ENCODE measurements at places on chromosomes 6 and 20.
A peak's percentile ranks its signal among the peaks of the same experiment; 100 is the strongest.

- DNase-seq = peak; percentile 31
Measured at GRCh38 chr6:25410102-25410501, 130.9 kb downstream of the CARMIL1 start.

GRCh38 chr20:57476084-57476526 lies 48.8 kb downstream of the CTCFL start:
- no peak for DNase-seq

- no peak for DNase-seq
Measured at GRCh38 chr20:62066339-62066982, 780 bp upstream of the TAF4 start.

DNA sequence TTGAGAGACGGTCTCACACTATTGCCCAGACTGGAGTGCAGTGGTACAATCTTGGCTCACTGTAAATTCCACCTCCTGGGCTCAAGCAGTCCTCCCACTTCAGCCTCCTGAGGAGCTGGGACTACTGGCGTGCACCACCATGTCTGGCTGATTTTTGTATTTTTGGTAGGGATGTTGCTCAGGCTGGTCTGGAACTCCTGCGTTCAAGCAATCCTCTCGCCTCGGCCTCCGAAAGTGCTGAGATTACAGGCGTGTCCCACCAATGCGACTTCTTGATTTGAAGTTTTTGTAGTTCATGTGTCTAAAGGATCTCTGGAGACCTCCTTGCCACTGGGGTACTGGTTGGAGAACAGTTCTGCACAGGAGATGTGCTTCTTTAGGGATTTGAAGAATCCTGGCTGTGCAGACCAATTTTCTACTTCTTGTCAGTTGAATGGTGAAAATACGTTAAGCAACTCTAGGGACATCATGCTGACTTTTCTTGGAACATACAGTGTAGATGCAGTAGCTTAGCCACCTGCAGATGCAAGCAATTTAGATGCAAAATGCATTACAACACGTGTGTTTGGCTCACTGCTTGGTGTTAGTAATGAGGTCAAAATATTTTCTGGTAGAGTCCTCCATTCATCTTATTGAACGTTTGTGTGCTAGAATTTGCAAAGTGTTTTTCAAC lies 28.2 kb downstream of the SYTL3 start:
- no peak for DNase-seq

- DNase-seq = no peak
Measured at GRCh38 chr6:39801456-39802251, 9.5 kb downstream of the DAAM2 start.

GRCh38 chr6:75234126-75234865 lies 9.3 kb downstream of the COX7A2 start:
- DNase-seq = no peak

DNA sequence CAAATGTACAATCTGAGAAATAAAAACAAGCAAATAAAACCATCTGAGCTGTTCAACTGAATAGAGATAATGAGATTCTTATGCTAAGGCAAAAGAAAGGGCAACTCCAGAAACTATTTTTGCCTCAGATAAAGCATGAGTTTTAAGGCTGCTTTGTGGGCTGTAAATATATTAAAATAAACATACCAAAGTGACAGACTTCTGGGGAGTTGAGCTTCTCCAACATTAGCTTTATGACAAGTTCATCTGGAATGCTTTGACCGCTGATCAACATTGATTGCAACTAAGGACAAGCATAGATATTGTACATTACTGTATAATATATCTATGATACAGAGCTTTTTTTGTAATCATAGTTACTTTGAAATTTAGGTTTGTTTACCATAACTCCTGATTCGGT lies 19.3 kb downstream of the AK9 start:
- no peak for DNase-seq

DNA sequence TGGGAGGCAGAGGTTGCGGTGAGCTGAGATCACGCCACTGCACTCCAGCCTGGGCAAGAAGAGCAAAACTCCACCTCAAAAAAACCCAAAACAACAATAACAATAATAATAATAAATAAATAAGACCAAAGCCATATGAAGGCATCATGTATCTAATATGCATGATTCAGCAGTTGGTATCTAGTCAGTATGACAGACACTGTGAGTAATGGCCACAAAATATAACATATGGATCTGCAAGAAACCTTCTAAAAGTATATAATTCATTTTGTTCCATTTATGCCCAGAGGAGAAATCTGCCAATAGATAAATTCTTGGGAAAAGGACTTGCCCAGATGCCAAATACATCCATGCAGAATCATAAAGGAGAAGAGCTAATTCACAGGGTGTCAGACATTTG lies 252.3 kb downstream of the BTBD9 start:
- no peak for DNase-seq

- no peak for DNase-seq
Measured at GRCh38 chr20:57682184-57683101, 27.4 kb downstream of the PMEPA1 start.

GRCh38 chr6:80235647-80236046 lies 129.2 kb downstream of the BCKDHB start:
- DNase-seq = no peak

DNA sequence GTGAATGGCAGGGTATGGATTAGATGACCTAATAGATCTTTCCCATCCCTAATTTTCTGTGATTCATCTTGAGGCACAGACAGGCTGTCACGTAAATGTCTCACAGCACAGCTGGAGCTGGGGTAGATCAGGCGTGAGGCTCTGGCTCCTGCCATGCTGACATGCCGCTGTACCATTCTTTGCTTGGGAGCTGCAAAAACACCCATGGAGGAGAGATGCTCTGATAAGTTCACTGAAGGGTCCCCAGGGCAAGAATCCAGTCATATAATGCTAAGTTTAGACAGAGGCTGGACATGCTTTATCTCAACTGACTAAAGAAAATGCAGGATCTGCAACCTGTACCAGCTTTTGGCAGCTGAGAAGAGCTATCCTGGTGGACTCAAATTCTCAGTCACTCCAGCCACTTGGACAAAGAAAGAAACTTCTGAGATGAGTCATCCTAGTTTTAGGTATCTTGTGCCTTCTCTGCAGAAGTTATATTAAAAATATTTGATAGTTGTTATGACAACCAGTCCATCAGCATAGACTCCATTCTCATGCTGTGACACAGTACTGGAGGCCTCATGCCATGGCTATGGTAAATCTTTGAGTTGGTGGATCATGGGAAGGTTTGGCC lies 185.1 kb upstream of the RAB32 start:
- DNase-seq = no peak

DNA sequence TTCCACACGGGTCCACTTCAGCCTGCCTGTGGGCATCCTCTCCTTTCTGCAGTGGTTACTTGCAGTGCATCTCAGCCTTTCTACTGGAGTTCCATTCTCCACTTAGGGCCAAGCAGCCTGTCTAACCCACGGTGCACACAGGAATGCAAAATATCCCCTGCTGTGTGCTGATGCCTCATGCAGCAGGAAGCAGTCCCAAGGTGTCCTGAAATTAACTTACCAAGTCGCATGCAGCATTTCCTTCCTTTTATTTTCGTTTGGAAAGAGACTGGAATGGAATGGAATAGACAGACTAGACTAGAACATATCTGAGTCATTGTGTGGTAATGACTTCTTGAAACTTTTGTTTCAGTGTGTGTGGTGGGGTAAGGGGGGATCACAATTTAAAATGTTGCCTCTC lies 25.9 kb upstream of the FOXQ1 start:
- no peak for DNase-seq

DNA sequence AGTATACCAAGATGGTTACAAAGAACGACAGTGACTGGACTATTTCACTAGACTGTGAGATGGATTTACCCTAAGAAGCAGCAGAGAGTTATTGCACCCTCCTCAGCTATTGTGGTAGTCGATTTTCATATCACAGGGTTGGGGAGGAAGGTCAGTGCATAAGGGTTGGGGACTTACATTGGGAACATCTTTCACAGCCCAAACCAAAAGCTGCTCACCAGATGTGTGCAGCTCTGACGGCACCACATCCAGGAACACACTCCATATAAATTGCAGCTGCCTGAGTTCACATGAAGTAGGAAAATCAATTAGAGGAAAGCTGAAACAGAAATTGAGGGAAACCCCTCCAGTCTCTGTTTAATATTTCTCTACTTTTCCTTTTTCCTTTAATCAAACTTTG lies 470.5 kb upstream of the NRSN1 start:
- DNase-seq = no peak

- DNase-seq = no peak
Measured at GRCh38 chr20:16063881-16064280, 509.4 kb downstream of the KIF16B start.

DNA sequence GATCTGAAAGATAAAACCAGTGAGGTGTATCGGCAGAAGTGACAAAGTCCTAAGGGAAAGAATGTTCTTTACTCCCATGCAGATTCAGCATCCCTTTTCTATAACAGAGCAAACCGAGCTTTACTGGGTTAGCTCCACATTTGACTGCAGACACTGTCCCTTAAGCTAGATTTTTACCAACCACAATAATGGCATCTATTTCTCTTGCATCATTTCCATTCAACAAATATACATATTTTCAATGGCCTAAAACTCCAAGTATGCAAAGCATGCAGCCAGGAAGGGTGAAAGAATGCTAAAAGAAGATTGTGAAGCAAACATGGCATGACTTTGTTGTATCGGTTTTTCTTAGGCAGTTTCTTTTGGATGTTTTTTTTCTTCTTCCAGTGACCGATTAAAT lies 255.4 kb downstream of the OGFRL1 start:
- no peak for DNase-seq

- DNase-seq = peak; percentile 53
Measured at GRCh38 chr20:50580016-50580747, 70.0 kb downstream of the PTPN1 start.

DNA sequence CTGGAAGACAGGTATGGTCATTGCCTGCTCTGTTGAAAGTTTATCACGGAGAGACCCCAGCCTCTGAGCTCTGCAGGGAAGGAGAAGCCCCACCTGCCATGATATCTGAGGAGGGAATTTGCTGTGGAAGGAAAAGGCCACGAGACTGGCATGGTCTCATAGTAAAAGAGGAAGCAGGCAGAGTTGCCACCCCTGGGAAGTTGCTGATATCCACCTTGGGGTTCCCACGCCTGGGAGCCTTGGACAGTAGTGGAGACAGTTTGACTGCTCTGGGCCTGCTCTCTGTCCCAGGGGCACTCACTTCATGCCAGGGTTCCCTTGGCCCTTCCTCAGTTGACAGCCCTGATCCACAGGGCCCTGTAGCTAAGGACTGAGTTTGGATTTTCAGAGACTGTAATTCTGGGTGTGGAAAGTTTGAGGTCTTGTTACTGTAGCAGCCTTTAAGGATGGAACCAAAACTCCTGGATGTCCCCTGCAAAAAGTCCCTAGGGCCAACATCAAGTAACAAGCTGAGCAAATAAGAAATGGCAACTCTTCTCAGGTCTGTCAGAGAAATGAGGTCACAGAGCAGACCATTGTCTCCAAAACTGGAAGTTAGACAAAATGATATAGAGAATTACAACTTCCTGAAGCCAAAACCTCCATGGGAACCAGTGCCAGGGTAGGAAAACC lies 6.9 kb upstream of the SIRPB1 start:
- no peak for DNase-seq

DNA sequence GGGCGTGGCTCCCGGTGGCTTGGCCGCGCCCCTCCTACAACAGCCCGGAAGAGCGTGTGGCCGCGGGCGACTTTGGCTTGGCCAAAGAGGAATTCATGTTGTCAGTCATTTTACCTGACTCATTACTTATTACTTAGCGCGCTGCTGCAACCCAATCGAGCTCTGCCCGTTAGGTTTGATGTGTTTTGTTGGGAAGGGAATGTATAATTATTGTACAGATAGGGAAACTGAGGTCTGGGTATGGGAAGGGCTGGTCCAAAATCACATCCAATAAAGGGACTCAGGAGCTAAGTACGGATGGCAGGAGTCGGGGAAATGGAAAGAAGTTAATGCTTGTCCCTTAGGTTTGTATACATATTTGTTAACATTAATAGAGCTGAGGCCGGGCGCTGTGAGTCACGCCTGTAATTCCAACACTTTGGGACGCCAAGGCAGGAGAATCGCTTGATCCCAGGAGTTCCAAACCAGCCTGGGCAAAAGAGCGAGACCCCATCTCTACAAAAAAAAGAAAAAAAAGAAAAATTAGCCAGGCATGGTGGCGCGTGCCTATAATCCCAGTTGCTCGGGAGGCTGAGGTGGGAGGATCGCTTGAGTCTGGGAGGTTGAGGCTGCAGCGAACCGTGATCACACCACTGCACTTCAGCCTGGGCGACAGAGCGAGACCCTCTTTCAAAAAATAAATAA lies 639 bp upstream of the ZNF335 start:
- no peak for DNase-seq

- no peak for DNase-seq
Measured at GRCh38 chr6:38975621-38976049, 72.9 kb upstream of the GLP1R start.

DNA sequence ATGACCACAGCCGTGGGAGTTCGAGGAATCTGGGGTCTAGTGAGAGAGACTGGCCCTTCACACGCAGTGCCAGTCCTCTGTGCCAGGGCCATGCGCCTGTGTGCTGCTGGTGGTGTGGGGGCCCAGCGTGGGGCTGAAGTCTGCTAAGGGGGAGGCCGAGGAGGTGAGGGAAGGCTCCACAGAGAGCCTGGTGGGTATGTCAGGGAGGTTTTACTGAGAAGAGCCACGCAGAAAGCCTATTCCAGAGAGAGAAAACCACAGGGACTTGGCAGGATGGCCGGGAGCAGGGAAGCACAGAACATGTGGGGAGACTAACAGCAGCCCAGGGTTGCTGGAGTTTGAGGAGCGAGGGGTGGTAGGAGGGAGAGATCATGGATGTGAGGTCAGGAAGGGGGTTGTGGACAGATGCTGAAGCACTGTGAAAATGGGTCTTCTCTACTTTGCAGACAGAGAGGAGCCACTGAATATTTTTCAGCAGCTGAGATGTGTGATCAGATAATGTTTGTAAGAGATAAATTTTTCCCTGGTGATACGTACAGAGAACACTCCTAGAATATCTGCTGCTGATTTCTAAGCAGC lies 35.3 kb downstream of the DUSP22 start:
- no peak for DNase-seq

DNA sequence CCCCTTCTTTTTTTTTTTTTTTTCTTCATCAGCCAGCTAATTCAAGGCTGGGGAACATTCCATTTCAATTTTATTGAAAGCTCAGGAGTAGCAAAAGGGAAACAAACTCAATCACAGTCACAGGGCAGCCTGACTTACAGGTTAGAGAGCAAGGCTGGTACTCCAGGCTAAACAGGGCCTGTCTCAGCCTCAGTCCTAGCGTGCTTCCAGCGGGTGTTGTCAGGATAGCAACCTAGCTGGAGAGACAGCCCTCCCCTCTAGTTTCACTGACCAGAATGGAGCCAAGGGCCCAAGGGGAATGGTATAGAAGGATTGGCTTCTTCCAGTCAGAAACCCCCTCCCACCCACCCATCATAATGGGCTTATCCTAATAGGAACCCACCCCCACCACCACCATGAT lies 132.9 kb downstream of the PXDC1 start:
- DNase-seq = no peak

Data from CD4-positive, alpha-beta T cell treated with Interleukin-4 for 1 hour (primary cell).